ENCODE measurements at places on chromosomes 5 and 9. TPM values are rescaled to one million over a fixed set of nuclear protein-coding genes. Genes with fewer than 3 reads are reported as not detected.

The ORM2 gene
- total RNA-seq = 0.59 TPM

GRCh38 chr9:99544526-99544925 is 277.2 kb upstream of the NR4A3 start:
- no peak for DNase-seq

DNA sequence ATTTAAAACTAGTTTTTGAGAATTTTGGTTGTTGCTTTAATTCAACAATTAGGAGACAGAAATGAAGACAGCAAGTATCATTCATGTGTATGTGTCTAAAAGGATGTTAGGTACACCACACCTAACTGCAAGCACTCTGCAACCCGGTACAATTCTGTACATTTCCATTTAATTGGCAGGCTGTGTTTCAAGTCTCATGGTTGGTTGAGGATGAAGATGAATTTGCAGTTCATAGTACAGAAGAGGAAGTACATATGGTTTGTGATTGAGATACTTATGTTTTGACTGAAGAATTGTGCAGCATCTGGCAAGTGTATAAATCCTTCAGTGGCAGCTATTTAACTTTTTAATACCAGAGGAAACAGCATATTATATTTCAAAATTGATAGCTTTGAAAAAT is 628.7 kb upstream of the ZNF608 start:
- DNase-seq = no peak

The PAX5 gene
- total RNA-seq = 0.17 TPM

DNA sequence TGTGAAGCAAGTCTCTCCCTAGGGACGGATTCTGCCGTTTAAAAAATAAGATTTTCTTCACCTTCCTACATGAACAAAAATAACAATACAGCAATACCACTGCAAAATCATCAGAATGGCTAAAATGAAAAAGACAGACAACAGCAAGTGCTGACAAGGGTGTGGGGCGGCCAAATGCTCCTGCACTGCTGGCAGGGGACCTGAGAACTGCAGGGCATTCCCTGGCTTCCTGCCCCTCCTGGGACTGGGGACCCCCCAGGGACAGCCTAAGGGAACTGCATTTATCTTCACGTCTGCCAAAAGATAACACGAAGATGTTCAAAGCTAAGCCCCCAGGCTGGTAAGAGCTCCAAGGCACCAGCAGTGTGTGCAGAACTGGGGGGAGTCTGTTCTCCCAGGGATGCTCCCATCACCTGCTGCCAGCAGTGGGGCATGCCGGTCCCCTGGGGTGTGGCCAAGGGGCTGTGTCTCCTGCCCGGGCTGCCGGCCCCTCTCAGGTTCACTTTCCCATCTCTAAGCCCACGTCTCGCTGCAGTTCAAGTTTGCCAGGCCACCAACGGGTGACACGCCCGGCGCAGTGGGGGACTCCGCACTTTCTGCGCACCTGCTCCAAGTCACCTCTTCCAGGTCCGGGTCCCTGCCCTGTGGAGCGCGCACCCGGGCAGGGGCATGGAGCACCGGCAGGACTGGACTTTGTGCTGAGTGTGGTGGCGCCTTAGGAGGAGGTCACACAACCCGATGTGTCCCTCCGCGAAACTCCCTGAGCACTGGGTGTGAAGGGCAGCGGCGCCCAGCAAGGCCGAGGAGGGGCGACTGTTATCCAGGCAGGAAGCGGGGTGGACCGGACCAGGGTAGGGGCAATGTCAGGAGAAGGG is 4.5 kb upstream of the EGFL7 start:
- DNase-seq = no peak

GRCh38 chr5:143929486-143929885 is 117.5 kb downstream of the HMHB1 start:
- no peak for DNase-seq

DNA sequence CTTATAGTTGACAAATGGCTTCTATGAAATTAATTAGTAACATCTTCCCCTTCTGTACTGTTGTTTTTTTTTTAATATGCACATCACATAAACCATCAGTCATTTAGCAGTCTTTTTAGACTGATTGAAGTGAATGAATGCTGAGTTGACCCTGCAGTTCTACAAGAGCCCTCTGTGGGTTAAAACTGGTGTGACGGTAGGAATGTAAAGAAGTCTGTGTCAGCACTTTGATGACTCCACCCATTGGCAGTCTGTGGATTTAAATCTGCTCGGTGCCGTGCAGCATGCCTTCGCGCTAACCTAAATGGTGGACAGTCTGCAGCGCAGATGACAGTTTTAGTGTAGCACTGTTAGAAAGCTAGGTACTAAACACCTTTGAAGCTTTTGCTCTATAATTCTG is 3.1 kb downstream of the GTF3C4 start:
- DNase-seq = no peak

- no peak for DNase-seq
Observed at GRCh38 chr5:74105126-74105780, 479.3 kb downstream of the ARHGEF28 start.

DNA sequence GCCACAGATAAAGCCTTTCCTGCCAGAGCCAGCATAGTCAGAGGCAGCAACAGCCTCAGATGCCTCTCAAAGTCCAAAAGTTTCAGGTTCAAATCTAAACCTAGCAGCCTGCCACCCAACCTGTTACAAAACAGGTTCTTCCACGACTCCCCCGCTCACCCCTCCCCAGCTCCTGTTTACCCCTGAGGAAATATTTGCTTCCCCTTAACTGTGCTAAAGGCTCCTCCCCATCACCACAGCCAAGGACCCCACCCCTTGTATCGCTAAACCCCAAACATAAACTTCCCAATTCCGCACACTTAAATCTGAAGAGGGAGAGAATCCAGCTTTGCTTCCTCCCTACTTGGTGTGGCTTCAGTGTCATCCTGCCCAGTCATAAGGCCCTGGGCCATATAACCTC is 15.4 kb upstream of the VDAC1 start:
- DNase-seq = no peak

All from HCT116 (cell line).